ENCODE measurements at places on chromosomes 4 and X. TPM values are rescaled to one million over a fixed set of nuclear protein-coding genes. Genes with fewer than 3 reads are reported as not detected.
A peak's percentile ranks its signal among the peaks of the same experiment; 100 is the strongest.

DNA sequence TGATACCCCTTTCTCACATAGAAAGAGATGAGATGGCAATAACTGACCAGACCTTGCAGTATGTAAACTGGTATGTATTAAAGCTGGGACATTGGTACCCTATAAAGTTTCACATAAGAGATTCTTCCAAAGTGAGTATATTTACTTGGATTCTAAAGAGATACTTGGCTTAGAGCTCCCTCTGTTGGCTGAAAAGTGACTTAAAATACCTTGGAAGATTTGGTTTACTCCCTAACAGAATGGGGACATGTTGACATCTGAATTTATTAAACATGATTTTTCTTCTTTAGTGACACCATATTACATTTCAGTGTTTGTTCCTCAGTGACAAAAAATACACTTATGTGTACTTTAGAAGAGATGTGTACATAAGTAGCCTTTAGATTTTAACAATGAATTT, 47.9 kb upstream of the RGN start:
- DNase-seq: peak; percentile 12

- DNase-seq: peak; percentile 57
Measured at GRCh38 chr4:87038837-87039615, 104.2 kb downstream of the AFF1 start.

GRCh38 chr4:79651456-79651855, 243.4 kb upstream of the GK2 start:
- no peak for DNase-seq

DNA sequence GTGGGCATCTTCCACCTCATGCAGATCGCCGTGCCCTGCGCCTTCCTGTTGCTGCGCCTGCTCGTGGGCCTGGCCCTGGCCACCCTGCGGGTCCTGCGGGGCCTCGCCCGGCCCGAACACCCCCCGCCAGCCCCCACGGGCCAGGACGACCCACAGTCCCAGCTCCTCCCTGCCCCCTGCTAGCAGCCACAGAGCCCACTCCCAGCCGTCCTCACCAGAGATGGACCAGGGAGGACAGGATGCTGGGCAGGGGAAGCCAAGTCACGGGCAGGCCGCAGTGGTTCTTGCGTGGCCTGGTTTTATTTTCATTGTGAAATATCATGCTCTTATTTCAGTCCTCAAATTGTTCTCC, 15.1 kb downstream of the DGKQ start:
- no peak for DNase-seq

- no peak for DNase-seq
Measured at GRCh38 chrX:13177921-13178566, 133.6 kb upstream of the FAM9C start.

GRCh38 chr4:119653990-119654389, 25.4 kb upstream of the PDE5A start:
- no peak for DNase-seq

- no peak for DNase-seq
Measured at GRCh38 chr4:169998981-169999380, 27.2 kb downstream of the MFAP3L start.

The TENM3 gene
- total RNA-seq: 7.8 TPM

The ADRA2C gene
- total RNA-seq: 6.4 TPM
